ENCODE measurements at places on chromosomes 12 and 14.

DNA sequence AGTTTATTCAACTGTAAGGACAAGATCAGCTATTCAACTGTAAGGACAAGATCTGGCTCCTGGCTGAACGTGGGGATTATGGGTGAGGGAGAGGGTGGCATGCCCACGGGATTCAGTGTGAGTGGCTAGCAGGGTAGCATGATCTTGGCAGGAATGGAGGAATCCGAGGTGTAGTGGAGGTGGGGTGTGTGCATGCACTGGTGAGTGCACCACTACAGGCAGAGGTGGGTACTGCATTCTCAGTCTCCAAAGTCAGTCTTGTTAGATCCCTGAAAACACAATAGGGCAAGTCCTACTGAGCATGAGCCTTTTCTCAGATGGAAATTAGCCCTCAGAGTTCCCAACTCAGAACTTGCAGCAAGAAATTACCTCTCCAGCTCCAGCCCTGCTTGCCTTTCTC, 32.2 kb upstream of the DCD start:
- no peak for DNase-seq

GRCh38 chr14:62956413-62956812, 88.8 kb downstream of the KCNH5 start:
- no peak for DNase-seq

GRCh38 chr12:53225635-53226424, 6.2 kb downstream of the RARG start:
- DNase-seq, result no peak

DNA sequence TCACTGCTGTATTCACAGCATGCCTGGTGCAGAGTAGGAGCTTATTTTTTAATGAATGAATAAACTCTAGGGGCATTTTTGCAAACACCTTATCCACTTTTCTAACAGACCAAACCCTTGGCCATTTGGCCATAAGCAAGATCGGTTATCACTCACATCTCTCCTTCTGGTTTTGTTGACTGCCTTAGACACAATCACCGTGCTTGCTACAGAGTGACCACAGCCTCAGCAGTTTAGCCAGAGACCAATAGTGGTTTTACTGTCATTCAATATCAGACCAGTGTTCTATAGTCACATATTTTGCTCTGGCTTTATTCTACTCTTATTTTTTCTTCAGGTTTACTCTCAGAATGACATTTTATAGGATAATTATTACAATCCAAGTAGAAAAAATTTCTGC, 2.2 kb downstream of the KLRB1 start:
- no peak for DNase-seq

DNA sequence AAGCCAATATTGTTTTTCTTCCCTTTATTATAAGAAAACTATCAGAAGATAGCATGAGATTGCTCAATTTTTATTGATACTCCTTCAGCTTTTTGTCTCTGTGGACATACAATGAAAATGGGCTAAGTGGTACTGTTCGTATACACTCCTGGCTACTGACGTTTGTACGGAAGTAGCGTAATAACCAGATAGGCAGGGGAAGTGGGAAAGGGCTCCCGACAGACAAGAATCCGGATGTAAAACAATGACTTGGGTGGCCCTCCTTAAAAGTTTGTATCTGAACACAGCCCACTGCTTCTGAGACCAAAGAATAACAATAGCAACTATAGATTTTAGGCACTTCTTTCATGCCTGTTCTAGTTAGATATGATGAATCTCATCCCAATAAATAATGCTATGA, 99.6 kb downstream of the RPS6KA5 start:
- DNase-seq, result no peak

GRCh38 chr12:54390176-54390667, 5.7 kb upstream of the ZNF385A start:
- DNase-seq, result no peak

DNA sequence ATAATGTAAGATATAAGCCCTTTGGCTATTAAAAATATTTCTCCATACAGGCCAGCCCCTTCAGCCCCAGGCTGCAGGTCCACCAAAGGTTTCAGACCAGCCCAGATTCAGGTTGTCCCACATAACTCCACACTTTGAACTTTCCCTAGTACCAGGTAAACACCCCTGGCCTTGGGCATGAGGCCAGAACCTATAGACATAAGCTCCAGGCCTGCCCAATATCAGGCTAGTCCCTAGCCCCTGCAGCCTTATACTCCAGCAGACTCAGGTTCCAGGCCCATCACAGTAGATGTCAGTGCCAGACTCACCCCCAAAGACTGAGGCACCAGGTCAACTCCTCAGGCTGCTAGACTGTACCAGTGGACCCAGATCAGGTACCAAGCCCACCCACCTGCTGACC, 178.5 kb upstream of the DAAM1 start:
- DNase-seq, result no peak

DNA sequence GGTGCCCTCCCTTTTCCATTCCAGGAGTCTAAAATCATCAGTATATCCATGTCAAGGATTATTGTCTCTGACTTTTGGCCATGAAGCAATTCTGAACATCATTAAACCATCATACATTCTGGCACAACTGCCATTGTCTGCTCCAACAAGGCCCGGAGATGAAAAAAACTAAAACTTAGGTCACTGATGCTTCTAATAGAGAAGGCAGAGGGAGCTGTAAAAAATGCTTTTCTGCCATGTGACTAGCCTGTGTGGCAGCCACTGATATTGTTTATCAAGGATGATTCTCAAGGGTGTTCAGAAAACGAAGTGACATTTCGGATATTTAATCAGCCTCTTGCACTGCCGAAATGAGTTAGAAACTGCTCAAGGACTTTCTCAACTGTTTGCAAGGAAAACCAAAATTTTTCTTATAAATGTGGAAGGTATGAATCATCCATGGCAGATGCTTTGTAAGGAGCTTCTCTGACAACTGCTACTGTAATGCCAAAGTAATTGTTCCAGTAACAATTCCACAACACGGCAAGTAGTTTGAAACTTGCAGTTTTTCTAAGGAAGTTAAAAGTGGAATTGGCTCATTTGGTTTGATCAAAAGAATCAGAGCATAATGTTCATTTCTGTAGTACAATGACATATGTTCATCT, 1076.5 kb upstream of the FLRT2 start:
- no peak for DNase-seq

GRCh38 chr14:105199093-105199492, 18.0 kb upstream of the NUDT14 start:
- DNase-seq, result no peak

DNA sequence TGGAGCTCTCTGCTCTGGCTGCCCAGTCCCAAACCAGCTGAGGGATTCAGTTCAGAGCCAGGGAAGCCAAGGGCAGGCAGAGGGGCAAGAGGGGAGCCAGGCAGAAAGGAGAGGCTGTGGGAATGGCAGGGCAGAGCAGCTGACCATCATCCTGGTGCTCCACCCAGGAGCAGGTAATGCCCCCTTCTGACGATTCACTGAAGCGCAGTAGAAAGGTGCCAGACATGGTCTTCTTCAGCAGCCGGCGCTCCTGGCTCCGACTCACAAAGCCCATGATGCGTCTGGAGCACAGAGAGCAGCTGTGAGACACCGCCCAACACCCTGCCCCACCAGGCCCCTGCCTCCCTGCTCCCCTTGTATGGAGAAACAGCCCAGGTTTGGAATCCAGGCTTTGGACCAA, 8.0 kb downstream of the IL23A start:
- no peak for DNase-seq

DNA sequence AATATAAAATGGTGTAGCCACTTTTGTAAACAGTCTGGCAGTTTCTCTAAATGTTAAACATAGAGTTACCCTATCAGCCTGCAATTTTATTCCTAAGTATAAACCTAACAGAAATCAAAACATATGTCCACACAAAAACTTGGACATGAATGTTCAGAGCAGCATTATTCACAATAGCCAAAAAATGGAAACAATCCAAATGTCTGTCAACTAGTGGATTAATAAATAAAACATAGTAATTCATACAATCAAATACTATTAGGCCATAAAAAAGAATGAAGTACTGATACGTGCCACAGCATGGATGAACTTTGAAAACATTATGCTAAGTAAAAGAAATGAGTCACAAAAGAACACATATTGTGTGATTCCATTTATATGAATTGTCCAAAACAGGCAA, 196.5 kb downstream of the NUAK1 start:
- no peak for DNase-seq

- DNase-seq, result no peak
These were observed 147.9 kb upstream of the STXBP6 start for GRCh38 chr14:25197885-25198284.

GRCh38 chr14:79256380-79256779, 954.9 kb downstream of the DIO2 start:
- DNase-seq, result no peak

DNA sequence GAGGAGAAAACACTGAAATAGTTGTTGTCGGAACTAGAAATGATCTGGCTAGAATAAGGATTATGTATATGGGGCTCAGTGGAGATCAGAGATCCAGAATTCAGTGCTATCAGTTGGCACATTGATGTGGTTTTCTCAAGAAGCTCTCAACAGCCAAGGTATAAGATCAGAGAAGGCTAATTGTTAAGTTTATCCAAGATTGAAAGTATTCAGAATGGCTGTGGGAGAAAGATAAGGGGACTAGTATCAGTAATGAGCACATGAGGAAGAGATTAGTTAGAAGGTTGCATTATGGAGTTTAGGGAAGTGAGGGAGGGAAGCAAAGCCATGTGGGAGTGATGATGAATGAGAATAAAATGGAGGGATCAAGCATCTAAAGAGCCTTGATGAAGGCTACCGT, 128.1 kb upstream of the MIS18BP1 start:
- no peak for DNase-seq

GRCh38 chr12:90166671-90167070, 458.0 kb upstream of the ATP2B1 start:
- no peak for DNase-seq

GRCh38 chr12:76368230-76368629, 20.0 kb upstream of the BBS10 start:
- DNase-seq, result no peak

DNA sequence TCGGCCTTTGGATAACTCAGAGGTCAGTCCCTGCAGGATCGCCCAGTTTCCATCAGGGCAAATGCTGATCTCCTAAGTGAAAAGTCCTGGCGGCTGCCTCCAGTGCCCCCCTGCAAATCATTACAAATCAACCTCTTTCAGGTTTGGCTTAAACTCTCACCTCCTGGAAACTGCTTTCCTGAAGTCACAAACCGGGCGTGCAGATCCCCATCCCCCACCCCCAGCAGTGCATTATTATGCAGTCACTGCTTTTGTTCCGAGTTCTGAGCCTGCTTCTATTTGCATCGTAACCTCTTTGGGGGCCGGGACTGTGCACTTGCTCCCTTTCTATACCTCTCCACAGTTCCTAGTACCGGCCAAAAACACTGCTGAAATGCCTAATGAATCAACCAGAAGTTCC, at the start of gene USP44:
Gene USP44 (minus strand): TSS at position 172 of the 400 bp plus-strand sequence. CDS start 17,220 bp downstream, outside the sequence.
- DNase-seq, result no peak

- no peak for DNase-seq
These were observed 5.7 kb downstream of the YBX3 start for GRCh38 chr12:10717410-10717809.

DNA sequence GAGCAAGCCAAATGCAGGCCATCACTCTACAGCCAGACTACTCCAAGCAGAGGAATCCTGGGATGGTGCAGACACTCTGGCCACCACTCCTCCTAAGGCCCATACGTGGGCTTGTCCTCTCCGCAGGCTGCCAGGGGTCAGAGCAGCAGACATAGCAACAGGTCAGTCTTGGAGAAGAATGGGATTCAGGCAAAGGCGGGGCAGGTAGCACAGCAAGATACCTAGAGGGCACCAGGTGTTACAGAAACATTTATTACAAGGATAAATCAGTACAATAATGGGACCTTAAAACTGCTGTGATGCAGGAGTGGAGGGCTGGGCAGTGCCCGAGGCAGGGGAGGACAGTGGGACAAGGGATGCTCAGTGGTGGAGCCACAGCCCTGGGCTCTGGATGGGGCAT, 20.3 kb downstream of the SYNDIG1L start:
- DNase-seq, result no peak

DNA sequence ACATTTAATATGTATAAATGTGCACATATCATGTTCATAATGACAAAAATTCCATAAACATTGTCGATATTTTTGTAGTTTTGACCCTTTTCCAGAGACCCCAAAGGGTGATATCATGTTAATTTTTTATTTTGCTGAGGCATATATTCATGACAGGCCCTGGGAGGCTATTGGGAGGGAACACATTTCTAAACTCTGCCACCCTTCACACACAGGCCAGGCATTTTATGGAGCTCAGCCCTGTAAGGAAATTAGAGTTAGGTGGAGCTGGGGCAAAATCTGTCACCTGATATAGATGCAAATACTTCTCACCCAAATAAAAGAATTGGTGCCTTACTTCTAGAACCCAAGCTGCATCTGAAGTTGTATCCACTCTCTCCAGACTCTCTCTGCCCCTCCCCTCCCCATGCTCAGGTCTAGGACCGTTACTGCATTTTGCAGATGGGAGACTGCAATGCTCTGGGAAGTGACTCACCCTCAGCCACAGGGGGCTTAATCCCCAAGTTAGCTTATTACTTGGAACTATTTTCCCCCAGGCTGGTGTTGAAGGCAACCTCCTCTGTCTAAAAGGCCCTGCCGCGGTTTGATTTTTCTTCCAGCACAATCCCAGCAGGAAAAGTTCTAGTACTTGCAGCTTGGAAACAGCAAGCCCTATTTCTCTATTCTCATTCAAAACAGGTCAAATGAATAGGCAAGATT, 238.9 kb downstream of the EMP1 start:
- no peak for DNase-seq

- no peak for DNase-seq
These were observed 80.3 kb upstream of the TRAF3 start for GRCh38 chr14:102696856-102697495.

GRCh38 chr12:62631471-62632410, 165.1 kb downstream of the MON2 start:
- DNase-seq, result no peak

GRCh38 chr12:130970908-130971233, 17.2 kb downstream of the ADGRD1 start:
- no peak for DNase-seq

All from stimulated activated CD4-positive, alpha-beta T cell treated with anti-CD3 and anti-CD28 coated beads, TNF-alpha, amount 100 ng/mL, for 24 hours (primary cell).